Right renal pelvis (tissue), 4 donors: ENCODE measurements at places on chromosomes 5 and 9. TPM values are rescaled to one million over a fixed set of nuclear protein-coding genes. Genes with fewer than 3 reads are reported as not detected.

- no peak for DNase-seq
Measured at GRCh38 chr9:133715866-133716563, 22.1 kb downstream of the SARDH start.

DNA sequence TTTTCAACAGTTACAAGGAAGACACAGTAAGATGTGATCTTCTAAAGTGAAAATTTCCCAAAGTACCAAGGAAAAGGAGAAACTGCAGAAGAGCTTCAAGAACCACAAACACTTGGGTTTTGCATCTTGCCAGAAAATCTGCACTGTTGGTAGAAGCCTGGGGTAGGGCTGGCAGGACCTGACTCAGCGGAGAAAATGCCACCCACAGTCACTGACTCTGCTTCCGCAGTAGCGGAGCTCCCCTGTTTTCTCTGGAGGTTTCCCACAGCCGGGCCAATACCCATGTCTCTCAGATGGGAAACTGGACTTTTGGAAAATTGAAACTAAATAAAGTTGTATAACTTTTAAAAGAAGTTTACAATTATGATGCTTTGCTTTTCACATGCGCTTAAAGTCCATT, 104.2 kb downstream of the MEF2C start:
- DNase-seq = no peak

DNA sequence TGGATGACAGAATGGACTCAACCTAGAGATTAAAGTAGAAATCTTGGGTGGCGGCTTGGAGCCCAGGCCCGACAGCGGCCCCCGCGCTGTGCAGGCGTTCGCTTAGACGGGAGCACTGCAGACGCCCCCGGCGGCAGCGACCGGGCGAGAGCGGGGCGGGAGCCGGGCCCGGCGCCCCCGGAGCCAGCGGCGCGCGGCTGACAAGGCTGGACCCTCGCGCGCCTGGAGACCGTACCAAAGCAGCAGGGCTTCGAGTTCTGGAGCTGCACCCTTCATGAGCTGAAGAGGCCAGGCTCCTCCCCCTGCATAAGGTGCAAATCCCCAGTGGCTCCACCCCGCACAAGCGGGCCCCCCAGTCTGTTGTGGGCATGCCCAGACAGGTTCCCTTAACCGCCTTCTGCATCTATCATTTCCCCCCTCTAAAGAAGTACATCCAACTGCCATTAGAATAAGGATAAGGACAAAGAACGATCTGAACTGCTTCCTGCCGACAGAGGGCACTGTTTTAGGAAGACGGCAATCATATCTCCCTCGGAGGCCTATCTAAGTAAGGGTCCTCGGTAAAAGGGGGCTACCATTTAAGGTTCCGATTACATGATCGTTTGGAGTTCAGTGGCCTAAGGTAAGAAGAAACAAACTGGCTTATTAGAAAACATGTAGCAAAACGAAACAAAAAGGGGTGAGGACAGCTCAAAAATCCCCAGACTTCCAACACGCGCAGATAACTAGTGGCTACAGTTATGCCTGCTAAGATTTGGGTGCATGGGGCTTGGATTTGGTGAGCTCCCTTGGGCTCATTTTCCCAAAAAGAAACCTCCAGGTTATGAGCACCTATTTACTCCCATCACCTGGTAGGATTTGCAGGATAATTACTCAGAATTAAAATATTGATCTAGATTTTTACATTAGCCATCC, 66.3 kb downstream of the RGMB start:
- no peak for DNase-seq

DNA sequence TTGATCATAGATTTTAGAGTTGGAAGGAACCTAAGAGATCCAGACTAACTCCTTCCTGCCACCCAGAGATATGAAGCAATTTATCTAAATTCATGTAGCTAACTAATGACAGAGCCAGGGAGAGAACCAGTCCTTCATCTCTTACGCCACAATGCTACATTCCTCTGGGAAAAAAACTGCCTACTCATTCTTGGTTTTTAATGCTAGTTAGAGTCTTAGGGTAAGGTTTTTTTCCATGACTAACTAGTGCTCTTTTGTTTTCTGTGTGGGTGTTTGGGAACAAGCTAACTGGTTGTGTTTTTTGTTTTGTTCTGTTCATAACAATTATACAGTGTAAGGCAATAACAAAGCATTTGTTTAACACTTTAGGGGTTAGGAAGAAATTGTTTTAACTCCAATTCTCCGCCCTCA, 52.4 kb downstream of the SLC44A1 start:
- DNase-seq = no peak

DNA sequence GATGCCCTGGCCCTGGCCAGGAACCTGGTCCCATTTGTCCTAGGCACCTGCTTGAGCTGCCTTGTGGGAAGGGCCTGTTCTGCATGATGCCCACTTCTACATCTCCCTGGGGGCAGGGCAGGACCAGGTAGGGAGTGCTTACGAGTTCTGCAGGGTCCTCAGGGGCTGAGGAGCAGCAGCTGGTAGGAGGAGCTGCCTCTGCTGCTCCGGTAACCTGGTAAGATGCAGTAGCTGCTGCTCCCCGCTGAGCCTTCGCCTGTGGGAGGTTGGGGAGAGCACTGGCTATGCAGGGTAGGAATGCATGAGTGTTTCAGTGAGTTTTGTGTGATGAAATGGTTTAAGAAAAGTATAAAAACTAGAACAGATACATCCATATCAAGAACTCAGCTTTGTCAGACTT, 13.6 kb downstream of the LRRC8A start:
- DNase-seq = no peak

GRCh38 chr9:88497224-88497623, 37.8 kb upstream of the NXNL2 start:
- no peak for DNase-seq

DNA sequence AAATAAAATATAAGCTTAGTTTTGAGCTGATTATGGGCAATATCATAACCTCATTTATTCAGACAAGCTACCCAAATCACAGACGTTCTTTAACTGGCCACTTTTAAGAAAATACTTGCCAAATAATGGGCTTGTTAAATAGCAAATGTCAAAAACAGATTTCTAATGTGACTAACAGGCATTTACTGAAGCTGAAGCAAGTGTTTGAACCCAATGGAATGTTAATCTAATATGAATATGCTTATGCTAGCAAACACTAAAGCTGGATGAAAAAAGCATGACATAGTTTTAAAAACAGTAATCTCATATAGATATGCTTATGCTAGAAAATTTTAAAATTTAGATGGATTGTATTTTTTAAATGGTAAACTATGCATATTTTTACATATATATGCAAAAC, 411.6 kb upstream of the PTGER4 start:
- no peak for DNase-seq

GRCh38 chr9:13386935-13387733, 107.6 kb upstream of the MPDZ start:
- no peak for DNase-seq

DNA sequence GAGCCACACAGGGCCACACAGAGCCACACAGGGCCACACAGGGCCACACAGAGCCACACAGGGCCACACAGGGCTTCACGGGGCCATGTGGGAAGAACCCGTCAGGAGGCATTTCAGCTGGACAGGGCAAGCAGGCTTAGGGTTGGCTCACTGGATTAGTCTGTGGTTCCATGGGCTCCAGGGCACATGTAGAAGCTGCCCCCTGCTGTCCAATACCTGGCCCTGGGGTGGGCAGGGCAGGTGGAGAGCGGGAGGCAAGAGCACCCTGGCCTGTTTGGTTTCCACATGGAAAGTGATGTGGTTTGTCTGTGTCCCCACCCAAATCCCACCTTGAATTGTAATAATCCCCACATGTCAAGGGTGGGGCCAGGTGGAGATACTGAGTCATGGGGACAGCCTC, 16.4 kb upstream of the LPCAT1 start:
- DNase-seq = no peak

DNA sequence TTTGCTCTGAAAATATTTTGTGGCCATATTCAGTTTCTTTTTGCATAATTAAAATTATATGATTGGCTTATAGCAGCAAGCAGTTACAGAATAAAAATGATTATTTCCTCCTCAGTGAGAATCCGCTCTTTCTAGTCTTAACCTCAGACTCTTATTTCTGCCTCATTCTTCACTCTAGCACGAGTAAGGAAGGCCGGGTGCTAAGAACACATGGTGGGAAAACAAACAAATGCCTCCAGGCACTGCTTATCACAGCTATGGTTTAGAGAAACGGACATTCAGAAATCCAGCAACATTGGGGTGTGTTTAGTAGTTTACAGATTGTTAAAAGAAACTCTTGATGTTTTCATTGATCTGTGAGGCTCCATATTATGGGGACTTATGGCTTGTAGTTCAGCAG, 168.7 kb downstream of the KDM4C start:
- DNase-seq = no peak

GAPT gene
- polyA plus RNA-seq = 0.73 TPM

DNAJB5 gene
- 10.7 TPM for polyA plus RNA-seq
